Fibroblast of skin of abdomen (primary cell): ENCODE measurements at places on chromosomes 16 and 17.

DNA sequence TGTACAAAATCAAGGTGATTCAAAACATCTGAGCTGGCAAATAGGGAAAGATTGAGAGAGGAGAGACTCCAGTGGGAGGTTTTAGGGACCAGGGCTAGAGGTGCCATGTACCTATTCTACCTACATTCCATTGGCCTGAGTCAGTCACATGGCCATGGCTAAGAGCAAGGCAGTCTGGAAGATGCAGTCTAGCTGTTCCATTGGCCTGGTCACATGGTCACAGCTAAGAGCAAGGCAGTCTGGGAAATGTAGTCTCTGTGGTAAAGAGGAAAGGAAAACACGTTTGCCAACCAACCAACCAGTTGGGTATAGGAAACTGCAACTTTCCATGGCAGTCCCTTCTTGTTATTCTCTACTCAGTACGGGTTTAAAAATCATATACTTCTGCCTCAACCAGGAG, 369.1 kb downstream of the XYLT1 start:
- DNase-seq: no peak

DNA sequence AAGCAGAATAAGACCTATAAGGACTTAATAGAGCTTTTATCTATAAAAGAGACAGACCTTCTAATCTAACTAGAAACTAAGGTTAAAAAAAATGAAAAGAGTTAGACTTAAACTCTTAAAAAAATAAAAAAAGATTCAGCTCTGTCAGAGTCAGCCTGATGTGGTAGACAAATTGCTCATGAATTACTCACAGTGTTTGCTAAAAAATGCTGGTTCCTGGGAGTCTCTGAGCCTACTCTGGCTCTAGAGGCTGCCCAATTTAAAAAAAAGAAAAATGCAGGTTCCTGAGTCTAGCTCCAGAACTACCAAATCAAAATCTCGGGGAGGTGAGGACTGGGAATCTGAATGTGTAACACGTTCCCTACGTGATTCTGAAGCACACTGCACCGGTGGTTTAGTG, 18.1 kb downstream of the SOST start:
- peak; percentile 44 for DNase-seq

- DNase-seq: peak; percentile 92
Measured at GRCh38 chr16:75238132-75238852, 13.1 kb downstream of the BCAR1 start.

- DNase-seq: no peak
Measured at GRCh38 chr16:72783716-72784318, 264.1 kb downstream of the ZFHX3 start.

DNA sequence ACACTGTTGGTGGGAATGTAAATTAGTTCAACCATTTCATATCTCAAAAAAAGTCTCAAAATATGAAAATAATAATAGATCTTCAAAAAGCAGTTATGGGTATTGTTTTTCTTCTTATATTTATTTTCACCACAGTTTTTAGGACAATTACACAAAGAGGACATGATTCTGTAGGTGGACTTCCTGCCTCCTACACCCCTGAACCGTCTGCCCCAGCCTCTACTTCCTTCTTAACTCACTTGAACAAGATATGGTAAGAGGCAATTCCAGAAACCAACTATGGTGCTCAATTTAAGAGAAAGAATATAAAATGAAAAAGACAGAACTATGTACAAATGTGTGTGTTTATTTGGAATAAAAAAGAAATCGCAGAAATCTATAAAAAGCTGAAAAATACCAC, 74.1 kb upstream of the MON1B start:
- DNase-seq: no peak

- DNase-seq: peak; percentile 10
Measured at GRCh38 chr16:1188432-1189189, 35.7 kb downstream of the CACNA1H start.

DNA sequence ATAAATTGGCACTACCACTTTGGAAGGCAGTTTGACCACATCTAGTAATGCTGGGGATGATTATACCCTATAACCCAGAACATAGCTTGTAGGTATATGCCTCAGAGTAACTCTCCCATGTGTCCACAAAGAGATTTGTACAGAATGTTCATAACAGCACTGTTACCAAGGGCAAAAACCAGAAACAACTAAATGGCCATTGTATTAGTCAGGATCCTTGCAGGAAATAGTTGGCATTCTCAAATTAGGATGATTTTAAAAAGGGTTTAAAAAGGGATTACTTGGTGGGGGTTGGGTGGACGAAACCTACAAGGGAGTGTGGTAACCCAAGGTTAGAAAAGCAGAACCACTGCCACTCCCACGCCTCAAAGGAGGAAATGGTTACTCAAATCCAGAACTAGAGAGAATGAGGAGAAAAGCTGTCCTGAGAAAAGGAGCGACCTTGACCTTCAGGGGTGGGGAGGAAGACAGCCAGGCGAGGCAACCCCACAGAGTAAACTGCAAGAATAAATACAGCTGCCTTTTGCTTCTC, 2.1 kb downstream of the CPPED1 start:
- peak; percentile 77 for DNase-seq

DNA sequence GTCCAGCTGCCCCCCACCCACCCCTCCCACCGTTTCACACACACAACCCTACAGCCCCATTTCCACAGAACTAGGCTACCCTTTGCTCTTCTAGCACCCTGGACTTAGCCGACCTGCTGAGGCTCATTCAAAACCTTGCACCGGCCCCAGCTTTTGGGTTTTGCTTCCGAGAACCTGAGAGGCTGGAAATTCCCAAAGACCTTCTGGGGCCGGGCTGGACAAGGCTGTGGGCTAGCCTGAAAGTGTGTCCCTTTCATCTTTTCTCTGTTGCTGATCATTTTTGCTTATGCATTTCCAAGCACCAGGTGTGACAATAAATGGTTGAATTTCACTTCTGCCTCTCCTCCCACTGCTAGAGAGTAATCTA, 139.0 kb downstream of the DNAH9 start:
- DNase-seq: no peak

GRCh38 chr17:41326173-41327145, 10.9 kb upstream of the KRTAP17-1 start:
- DNase-seq: no peak

DNA sequence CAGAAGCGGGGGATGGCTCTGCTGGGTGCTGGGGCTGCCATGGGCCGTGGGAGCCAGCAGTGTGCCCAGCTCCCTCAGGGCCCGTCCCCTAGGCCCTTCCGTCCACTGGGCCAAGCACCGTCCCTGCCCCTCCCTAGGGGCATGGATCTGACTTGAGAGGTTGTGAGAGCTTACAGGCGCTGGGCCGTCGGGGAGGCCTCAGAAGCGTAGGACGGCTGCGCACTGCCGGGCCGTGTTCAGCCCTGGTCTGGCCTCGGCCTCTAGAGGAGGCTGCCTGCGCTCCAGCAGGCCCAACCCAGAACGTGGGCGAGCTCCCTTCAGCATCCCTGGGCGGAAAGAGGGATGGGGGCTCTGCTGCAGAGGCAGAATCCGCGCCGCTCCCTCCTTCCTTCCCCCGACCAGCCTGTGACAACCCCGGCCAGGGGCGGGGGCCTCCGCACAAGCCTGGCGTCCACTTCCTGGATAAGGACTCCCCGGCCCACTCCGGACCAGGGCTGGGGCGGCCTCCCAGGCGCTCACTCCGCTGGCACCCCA, 685 bp upstream of the MPG start:
- DNase-seq: peak; percentile 59

- DNase-seq: no peak
Measured at GRCh38 chr16:734208-734980, 6.4 kb downstream of the CIAO3 start.

DNA sequence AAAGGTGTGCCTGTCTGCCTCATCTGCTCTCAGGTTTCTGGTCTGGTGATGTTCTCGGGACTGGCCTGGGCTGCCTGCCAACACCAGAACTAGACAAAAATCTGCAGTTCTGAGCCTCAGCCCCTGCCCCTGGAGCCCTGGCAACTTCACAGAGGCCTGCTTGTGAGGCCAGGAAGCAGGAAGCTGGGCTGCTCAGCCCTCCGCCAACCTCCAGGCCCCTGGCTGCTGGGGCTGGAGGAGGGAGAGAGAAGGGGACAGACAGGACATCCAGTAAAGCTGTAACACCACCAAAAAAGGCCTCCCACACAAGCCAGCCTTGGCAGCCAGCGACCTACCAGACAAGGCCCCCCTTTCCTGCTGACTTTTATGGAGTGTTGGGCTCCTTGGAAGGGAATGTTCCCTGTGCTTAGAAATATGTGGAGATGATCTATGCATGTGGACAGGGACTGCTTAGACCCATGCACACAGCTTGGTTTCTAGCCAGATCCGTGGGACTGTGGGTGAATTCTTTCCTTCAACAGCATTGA, 157.6 kb downstream of the XYLT1 start:
- peak; percentile 95 for DNase-seq

- no peak for DNase-seq
Measured at GRCh38 chr16:57747496-57747895, 11.9 kb downstream of the KATNB1 start.

DNA sequence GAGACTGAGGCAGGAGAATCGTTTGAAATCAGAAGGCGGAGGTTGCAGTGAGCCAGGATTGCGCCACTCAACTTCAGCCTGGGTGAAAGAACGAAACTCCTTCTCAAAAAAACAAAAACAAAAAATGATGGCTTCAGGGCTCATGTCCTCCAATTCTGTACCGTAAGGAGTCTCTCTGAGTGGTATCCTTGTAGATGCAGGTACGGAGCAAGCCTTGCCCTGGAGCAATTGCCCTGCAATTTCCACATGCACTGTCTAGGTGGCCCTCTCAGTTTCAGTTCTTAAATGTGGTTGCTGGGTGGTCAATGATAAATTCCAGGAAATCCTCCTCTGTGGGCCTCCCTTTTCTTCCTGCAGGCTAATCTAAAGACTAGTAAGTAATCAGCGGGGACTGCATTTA, 10.6 kb downstream of the TMEM238L start:
- DNase-seq: no peak

DNA sequence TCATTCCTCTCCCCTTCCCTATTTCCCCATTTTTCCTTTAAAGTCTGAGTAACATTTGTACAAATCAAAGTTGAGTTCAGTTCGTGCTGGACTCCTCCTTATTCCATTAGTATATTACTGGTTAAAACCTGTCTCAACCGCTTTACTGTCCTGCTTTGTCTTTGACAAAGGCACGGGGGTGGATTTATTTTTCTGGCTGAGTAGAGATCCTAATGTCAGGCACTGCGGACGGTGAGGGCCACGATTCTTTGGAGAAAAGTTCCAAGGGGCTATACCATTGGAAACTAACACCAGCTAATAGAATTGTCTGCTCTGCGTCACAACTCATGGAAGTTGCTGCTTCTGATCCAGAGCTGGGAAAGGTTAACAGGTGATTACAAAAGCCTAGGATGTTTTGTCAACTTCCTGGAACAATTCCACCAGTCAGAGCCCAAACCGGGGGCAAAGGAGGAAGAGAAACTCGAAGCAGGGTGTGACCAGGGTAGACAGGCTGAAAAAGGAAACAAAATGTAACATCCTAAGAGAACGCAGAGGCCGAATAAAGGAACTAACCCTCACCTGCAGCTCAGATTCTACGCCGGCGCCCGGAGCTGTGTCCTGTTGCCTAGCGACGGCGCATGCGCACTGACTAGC, 12.4 kb downstream of the TAT start:
- DNase-seq: no peak

- DNase-seq: no peak
Measured at GRCh38 chr16:80319181-80319580, 221.6 kb upstream of the DYNLRB2 start.
